Kidney (tissue), 22 donors: ENCODE measurements at places on chromosomes 1 and 21. TPM values are rescaled to one million over a fixed set of nuclear protein-coding genes. Genes with fewer than 3 reads are reported as not detected.
A peak's percentile ranks its signal among the peaks of the same experiment; 100 is the strongest.

PRR9 gene
- not detected for total RNA-seq

CSF3R gene
- 13.3 TPM for total RNA-seq

S100A4 gene
- total RNA-seq: 141 TPM

MATN1 gene
- 0.13 TPM for total RNA-seq

TINAGL1 gene
- 246 TPM for total RNA-seq

WASF2 gene
- total RNA-seq: 159 TPM

- DNase-seq: no peak
- H3K4me3 ChIP-seq: no peak overlapping the region
- H3K27me3 ChIP-seq: no peaks in the 10 kb centered on the region
- peaks cover 2% of the 10 kb centered on the region for H3K36me3 ChIP-seq
- H3K4me1 ChIP-seq: peaks cover 11% of the 10 kb centered on the region
- H3K27ac ChIP-seq: no peak overlapping the region
These were observed 13.2 kb downstream of the AKR1A1 start for GRCh38 chr1:45563843-45564242.

DNA sequence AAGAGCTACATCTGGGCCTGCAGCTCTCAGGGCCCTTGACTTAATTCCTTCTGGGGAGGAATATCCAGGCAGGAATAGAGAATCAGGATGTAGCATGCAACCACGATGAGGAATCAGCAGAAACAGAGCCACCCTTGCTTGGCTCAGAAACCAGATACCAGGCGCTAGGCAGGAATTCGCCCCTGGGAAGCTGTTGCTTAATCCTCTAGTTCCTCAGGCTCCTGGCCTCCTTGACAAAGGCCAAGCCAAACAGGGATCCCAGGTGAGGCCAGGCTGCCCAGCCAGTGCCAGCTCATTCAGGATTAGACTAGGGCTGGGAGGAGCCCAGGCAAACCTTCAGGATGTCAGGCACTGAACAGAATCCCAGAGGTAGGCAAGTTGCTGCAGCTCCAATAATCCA is 48.2 kb upstream of the IRF2BP2 start:
- peaks cover 7% of the 10 kb centered on the region for H3K4me1 ChIP-seq
- DNase-seq: no peak
- H3K4me3 ChIP-seq: no peak overlapping the region
- H3K36me3 ChIP-seq: no peaks in the 10 kb centered on the region
- H3K27me3 ChIP-seq: no peaks in the 10 kb centered on the region

GRCh38 chr1:210377731-210378333 is 49.1 kb downstream of the HHAT start:
- DNase-seq: no peak
- H3K4me1 ChIP-seq: no peaks in the 10 kb centered on the region
- no peak overlapping the region for H3K4me3 ChIP-seq
- no peaks in the 10 kb centered on the region for H3K27me3 ChIP-seq
- H3K27ac ChIP-seq: no peak overlapping the region

DNA sequence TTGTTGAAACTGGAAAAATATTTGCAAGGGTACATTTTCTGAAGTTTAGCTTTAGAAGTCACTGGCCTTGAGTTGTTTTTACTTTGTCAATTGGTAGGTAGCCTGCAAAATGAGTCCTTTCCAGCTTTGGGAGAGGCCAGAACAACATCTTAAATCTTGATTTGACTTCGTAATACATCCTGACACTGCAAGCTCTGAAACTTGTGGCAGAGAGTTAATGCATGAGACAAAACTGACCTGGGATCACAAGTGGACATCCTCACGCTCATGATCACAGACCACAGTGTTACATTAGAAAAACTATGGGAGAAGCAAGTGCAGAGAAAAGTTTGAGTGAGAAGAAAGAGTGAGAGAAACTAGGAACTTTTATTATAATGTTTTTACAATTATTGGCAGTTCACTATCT is 550.9 kb downstream of the USP25 start:
- peak overlapping the region; percentile 26 for H3K27ac ChIP-seq
- peak; percentile 9 for DNase-seq
- no peak overlapping the region for H3K4me3 ChIP-seq
- peaks cover 22% of the 10 kb centered on the region for H3K4me1 ChIP-seq
- no peaks in the 10 kb centered on the region for H3K27me3 ChIP-seq

GRCh38 chr1:25922056-25922970 is 16.1 kb upstream of the STMN1 start:
- H3K4me3 ChIP-seq: peak overlapping the region; percentile 63
- H3K27me3 ChIP-seq: no peaks in the 10 kb centered on the region
- H3K4me1 ChIP-seq: no peaks in the 10 kb centered on the region
- H3K27ac ChIP-seq: peak overlapping the region; percentile 13
- peak; percentile 84 for DNase-seq
- H3K36me3 ChIP-seq: no peaks in the 10 kb centered on the region

- no peaks in the 10 kb centered on the region for H3K27me3 ChIP-seq
- H3K4me1 ChIP-seq: no peaks in the 10 kb centered on the region
- DNase-seq: no peak
- H3K4me3 ChIP-seq: no peak overlapping the region
- no peak overlapping the region for H3K27ac ChIP-seq
These were observed 1048.1 kb downstream of the BRINP3 start for GRCh38 chr1:189429610-189430009.

DNA sequence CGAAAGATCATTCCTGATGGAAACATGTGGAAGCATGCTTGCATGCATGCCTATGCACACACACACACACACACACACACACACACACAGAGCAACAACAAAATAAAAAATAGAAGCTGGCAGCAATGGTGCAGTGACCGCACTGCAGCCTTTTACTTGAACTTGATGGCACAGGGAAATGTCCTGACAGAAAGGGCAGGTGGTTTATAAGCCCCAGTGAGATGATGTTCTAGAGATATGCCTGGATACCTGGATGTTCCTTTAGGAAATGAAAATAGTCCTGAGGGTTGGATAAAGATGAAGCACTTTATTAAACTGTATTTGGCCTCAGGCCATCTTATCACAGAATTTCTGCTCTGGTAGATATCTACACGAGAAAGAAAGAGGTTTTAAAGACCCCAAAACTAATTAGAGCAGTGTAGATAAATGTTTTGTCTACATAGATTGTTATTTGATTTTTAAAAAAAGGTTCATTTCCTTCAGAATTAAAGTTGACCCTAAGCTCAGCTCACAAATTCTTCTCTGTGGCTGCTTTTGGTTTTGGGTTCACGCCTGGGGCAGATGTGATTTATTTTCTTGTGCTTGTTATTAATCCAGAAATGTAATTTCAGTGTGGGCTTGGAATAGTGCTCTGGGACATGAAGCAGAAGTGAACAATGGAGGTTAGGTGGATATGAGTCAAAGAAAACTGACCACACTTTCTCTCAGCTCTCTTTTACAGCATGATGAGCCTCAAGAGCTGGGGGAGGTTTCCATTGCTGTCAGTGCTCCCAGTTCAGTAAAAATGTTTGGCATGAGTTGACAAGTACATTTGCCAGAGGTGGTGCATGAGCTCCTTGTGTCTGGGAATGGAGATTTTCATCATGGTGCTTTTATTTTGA is 22.9 kb downstream of the ADAM30 start:
- no peak for DNase-seq
- no peak overlapping the region for H3K27ac ChIP-seq
- no peak overlapping the region for H3K4me3 ChIP-seq

- no peaks in the 10 kb centered on the region for H3K36me3 ChIP-seq
- H3K27ac ChIP-seq: no peak overlapping the region
- peaks cover 2% of the 10 kb centered on the region for H3K27me3 ChIP-seq
These were observed 274.9 kb downstream of the RRAGC start for GRCh38 chr1:38584448-38585355.

GRCh38 chr1:202122639-202123335 is at the start of gene GPR37L1:
GPR37L1 (plus strand) TSS chr1:202122917; CDS start chr1:202122964, 47 bp downstream.
- no peak within 1 kb of the TSS for H3K4me3 ChIP-seq
- H3K27ac ChIP-seq: no peak within 1 kb of the TSS
- no peaks in the 10 kb centered on the region for H3K27me3 ChIP-seq
- no peaks in the 10 kb centered on the region for H3K4me1 ChIP-seq
- no peak for DNase-seq

GRCh38 chr1:169466259-169467230 is 19.2 kb downstream of the SLC19A2 start:
- H3K4me1 ChIP-seq: no peaks in the 10 kb centered on the region
- no peak for DNase-seq
- no peaks in the 10 kb centered on the region for H3K27me3 ChIP-seq
- H3K27ac ChIP-seq: no peak overlapping the region
- no peak overlapping the region for H3K4me3 ChIP-seq
- peaks cover 2% of the 10 kb centered on the region for H3K36me3 ChIP-seq

GRCh38 chr1:157262422-157262821 is 124.2 kb upstream of the ETV3 start:
- H3K36me3 ChIP-seq: no peaks in the 10 kb centered on the region
- no peaks in the 10 kb centered on the region for H3K27me3 ChIP-seq
- no peak overlapping the region for H3K27ac ChIP-seq
- no peak overlapping the region for H3K4me3 ChIP-seq
- DNase-seq: no peak

DNA sequence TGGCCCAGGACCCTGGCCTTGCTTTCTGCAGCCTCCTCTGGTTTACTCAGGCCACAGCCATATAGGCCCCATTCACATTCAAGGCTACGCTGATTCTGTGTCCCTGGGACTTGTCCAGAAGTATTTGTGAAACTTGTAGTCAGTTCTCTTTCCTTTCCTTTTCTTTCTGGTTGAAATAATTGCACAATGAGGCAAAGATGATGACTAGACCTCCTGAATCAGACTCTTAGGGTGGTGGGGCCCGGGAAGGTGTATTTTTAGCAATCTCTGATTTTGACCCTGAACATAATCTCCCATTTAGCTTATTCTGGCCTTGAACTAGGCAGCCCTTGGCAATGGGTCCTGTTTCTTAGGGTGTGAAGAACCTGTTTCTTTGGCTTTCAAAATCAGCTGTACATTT is 39.9 kb downstream of the STUM start:
- no peak overlapping the region for H3K27ac ChIP-seq
- DNase-seq: no peak
- no peak overlapping the region for H3K4me3 ChIP-seq
- no peaks in the 10 kb centered on the region for H3K36me3 ChIP-seq
- H3K4me1 ChIP-seq: no peaks in the 10 kb centered on the region
- H3K27me3 ChIP-seq: no peaks in the 10 kb centered on the region
